ENCODE measurements at places on chromosomes 13 and 19.

DNA sequence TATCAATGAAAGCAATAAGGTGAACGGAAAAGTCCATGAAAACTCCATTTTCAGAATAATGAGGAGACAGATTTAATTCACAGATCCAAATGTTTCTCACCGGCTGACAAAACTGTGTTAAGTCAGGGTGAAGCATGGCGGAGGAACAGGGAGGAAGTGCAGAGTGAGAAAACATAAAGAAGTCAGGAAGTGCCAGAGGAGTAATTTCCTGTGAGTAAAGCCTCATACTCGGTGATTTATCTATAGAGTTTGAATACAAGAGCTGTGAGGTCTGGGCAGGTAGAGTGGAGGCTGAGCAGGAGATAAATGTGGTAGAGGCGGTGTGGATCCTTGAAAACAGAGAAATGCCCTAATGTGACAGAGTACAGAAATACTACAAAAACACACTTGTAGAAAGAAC lies 11.4 kb downstream of the CARD8 start:
- DNase-seq = peak; percentile 47

GRCh38 chr19:37655301-37655688 lies at the start of gene ZFP30:
TSS of gene ZFP30 (minus strand) at chr19:37655465. CDS start at chr19:37647822, 7,643 bp downstream.
- DNase-seq = peak; percentile 67

GRCh38 chr19:12450844-12451243 lies 10.0 kb upstream of the ZNF443 start:
- DNase-seq = no peak

DNA sequence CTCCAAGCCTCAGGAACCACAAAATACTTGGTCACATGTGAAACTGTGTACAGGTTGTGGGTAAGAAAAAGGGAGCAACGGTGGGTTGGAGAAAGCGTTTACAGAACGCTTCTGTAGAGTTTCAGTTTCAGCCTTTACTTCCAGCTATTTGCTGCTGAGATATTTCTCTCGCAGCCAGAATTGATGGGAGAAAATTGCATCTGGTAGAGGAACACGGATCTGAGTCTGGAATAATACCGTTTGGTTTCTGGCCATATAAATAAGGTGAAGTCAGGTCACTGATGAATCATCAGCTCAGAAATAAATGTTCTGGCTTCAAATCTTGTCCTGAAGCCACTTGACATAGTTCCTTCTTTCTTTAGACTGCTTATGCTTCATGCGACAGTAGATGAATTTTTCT lies 20.3 kb upstream of the RFC3 start:
- peak; percentile 33 for DNase-seq

DNA sequence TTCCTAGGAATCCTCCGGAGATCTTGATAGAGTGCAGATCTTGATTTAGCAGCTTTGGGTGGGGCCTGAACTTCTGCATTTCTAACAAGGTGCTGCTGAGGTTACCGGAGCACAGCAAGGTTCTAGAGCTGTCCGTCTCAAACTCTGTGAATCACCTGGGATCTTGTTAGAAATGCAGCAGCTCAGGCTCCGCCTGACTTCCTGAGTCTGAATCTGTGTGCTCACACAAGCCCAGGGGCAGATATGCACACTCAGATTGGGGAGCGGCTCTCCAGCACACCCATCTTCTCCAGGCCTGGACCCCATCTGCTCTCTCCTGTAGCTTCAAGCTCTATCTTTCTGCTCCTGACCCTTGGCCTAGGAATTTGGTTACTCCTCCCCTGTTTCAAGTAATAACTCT lies 3.5 kb upstream of the TEX26 start:
- DNase-seq = no peak

GRCh38 chr19:34959021-34959420 lies 5.0 kb downstream of the ZNF792 start:
- DNase-seq = no peak

DNA sequence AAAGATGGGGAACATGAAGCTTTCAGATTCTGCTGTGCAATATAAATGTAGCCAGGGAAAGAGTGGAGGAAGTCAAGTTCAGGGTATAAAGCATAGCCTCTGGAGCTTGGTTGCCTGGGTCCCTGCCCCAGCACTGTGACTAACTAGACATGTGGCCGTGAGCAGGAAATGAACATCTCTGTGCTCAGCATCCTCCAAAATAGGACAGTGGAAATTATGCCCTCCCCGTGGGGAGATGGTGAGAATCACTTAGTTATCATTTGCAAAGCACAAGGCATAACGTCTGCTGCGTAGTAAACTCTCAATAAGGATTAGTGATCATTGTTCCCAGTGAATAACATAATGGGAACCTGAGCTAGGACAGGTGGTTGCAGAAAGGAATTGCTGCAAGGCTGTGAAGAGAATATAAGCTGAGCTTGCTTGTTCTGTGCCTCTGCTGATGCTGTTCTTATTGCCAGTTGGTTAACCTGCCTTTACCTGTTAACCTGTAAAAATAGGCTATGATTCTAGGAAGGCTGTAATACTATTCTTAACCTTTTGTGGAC lies 441.0 kb downstream of the COG6 start:
- DNase-seq = no peak

DNA sequence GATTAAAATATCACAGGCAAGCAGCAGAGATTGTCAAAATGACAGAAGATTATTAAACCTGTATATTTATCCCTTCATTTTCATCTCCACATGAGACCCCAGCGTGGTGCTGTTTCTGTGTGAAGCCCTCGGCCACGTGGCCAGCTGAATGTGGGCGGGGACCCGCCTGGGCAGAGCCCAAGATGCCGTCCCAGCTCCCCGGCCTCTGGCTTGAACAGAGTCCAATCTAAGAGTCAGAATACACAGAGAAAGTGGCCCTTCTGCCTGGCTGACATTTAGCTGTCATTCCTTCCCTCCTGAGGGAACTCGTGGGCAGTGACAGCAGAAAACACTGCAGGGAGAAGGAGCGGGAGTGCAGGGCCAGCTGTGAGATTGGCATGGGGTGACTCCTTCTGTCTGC lies 34.9 kb upstream of the UQCRFS1 start:
- DNase-seq = no peak
